ENCODE measurements at places on chromosomes 3 and 15.

DNA sequence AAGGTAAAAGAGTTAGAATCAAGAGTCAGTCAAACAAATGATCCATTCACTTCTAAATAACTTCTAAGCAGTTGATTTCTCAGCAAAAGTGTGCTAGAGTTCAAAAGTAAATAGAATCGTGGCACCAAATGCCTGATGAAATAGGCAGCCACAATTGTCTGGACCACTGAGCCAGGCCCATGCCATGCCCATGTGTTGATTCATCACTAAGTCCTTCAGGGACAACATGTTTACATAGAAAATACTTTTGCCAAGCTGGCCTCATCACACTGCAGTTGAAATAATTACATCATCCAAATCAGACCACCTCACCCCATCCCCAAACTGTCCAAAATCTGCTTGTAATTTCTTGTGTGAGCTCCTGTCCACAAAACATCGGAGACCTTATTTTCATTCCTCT lies 216.3 kb downstream of the IGSF11 start:
- no peak for DNase-seq

DNA sequence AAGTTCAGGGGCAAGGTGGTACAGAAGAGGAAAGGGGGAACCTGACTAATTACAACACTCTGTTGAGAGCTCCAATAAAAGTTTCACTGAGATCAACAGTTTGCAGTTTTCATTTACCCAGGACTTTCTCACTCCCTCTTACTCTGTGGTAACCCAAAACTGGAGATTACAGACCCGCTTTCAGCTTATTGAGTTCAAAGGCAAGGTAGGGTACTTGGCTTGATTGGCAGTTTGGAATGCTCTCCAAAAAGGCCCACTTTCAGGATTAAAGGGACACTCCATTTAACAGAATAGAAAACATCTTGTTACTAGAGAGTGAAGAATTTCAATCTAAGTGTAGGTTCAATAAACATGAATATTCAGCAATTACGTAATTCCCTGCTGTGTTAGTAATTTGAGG lies 117.6 kb upstream of the ETV5 start:
- DNase-seq, result no peak

DNA sequence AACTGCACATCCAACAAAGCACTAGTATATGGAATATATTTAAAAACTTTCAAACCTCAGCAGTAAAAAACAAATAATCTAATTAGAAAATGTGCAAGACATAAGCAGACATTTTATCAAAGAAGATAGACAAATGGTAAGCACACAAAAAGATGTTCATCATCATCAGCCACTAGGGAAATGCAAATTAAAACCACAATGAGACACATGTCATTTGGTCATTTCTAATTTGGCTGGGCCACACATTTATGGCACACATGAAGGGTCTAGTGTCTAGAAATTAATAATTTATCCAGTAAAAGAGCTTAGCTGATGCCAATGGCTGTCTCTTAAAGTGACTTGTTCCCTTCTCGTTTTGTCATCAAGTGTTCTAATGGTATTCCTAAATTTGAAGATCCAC lies 45.8 kb downstream of the ARHGAP31 start:
- DNase-seq, result no peak

GRCh38 chr3:47890828-47891612 lies 88.1 kb downstream of the DHX30 start:
- DNase-seq, result no peak
